Naive thymus-derived CD8-positive, alpha-beta T cell (primary cell): ENCODE measurements at places on chromosomes 1 and 21. TPM values are rescaled to one million over a fixed set of nuclear protein-coding genes. Genes with fewer than 3 reads are reported as not detected.

DNA sequence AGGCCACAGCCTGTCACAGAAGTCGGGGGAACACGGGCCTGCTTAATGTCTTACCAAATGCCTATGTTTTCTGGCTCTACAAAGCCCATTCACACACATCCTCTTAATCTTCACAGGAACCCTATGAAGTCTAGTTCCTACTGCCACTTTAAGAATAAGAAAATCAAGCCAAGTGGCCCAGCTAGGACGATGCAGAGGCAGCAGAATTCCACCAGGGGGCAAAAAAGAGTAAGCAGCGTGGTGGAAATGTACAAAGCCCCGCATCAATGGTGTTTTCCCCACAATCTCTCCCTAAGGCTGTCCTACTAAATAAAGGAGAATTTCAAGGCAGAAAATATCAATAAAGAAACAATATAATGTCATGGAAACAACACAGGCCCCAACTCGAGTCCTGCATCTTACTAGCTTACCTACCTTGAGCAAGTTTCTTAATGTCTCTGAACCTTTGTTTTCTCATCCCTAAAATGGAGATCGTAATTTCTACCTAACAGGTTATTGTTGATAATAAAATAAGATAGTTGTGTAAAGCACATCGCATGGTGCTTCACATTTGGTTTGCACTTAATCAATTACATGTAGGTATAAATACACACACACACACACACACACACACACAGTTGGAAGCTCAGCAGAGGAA lies 21.4 kb downstream of the SEC16B start:
- H3K36me3 ChIP-seq: no peaks in the 10 kb centered on the region
- H3K4me3 ChIP-seq: no peak overlapping the region
- no peak for DNase-seq
- no peaks in the 10 kb centered on the region for H3K4me1 ChIP-seq

DNA sequence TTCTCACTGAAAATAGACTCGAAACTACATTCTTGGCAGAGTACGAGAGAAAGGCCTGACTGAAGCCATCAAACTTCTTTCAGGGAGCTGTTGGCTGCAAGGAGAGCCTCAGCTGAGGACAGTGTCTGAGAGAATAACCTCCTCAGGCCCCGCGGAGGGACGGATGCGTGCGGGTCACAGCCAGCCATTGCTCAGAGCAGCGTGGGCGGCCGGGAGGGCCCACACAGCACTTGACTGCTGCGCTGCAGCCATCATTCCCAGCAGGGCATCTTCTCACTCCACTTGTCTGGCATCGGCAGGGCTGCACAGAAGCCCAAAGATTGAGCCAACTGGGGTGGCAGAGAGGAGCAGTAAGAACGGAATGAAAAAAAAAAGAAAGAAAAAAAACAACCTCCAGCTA lies 113.5 kb downstream of the XCL2 start:
- no peaks in the 10 kb centered on the region for H3K36me3 ChIP-seq
- H3K4me1 ChIP-seq: no peaks in the 10 kb centered on the region
- H3K27me3 ChIP-seq: no peaks in the 10 kb centered on the region

DNA sequence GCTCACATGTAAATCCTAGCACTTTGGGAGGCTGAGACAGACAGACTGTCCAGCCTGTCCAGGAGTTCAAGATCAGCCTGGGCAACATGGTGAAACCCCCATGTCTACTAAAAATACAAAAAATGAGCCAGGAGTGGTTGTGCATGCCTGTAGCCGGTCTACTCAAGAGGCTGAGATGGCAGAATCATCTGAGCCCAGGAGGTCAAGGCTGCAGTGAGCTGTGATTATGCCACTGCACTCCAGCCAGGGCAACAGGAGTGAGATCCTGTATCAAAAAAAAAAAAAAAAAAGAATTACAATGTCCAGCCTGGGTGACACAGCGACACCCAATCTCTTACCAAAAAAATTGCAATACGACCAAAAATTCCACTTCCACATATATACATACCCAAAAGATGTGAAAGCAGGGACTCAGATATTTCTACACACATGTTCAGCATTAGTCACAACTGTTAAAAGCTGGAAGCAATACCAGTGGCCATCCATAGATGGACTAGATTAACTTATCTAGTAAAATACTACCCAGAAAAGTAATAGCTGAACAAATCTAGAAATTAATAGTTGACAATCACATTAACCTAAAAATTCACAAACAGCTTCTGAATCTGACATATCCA lies 49.2 kb downstream of the ASH1L start:
- H3K4me3 ChIP-seq: no peak overlapping the region
- peaks cover 14% of the 10 kb centered on the region for H3K36me3 ChIP-seq
- peaks cover 43% of the 10 kb centered on the region for H3K4me1 ChIP-seq
- DNase-seq: no peak
- H3K27me3 ChIP-seq: no peaks in the 10 kb centered on the region
- H3K27ac ChIP-seq: no peak overlapping the region

DNA sequence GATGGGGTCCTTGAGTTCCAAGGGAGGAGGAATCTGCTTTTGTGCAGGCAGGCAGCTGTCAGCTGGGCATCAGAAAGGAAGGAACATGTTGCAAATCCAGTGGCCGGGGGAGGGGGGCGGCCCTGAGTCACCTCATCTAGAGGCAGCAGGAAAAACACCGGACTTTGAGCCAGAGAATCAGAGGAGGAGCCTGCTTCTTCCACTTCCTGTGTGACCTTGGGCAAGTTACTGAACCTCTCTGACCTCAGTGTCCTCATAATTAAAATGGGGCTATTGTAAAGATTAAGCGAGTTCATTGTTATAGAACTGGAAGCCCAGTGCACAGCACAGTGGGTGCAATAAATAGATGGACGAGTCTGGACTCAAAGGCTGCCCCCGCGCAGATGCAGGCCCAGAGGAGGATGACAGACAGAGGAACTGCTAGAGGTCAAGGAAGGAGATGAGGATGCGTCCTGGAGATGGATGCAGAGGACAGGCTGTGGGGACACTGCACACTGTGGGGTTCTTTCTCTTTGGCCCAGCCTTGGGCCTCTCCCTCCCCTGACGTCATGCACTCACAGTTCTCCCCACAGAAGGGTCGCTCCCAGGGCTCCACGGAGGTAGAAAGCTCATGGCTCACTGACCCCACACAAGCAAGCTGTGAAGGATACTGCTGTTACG lies 714.3 kb downstream of the MATN1 start:
- no peak overlapping the region for H3K4me3 ChIP-seq
- peaks cover 10% of the 10 kb centered on the region for H3K27me3 ChIP-seq
- peaks cover 3% of the 10 kb centered on the region for H3K4me1 ChIP-seq

VN1R5 gene
- not detected for total RNA-seq

PRAMEF8 gene
- total RNA-seq: not detected

DENND2C gene
- total RNA-seq: 2.3 TPM
